Osteoblast (primary cell): ENCODE measurements at places on chromosomes 7 and 10. TPM values are rescaled to one million over a fixed set of nuclear protein-coding genes. Genes with fewer than 3 reads are reported as not detected.

DNA sequence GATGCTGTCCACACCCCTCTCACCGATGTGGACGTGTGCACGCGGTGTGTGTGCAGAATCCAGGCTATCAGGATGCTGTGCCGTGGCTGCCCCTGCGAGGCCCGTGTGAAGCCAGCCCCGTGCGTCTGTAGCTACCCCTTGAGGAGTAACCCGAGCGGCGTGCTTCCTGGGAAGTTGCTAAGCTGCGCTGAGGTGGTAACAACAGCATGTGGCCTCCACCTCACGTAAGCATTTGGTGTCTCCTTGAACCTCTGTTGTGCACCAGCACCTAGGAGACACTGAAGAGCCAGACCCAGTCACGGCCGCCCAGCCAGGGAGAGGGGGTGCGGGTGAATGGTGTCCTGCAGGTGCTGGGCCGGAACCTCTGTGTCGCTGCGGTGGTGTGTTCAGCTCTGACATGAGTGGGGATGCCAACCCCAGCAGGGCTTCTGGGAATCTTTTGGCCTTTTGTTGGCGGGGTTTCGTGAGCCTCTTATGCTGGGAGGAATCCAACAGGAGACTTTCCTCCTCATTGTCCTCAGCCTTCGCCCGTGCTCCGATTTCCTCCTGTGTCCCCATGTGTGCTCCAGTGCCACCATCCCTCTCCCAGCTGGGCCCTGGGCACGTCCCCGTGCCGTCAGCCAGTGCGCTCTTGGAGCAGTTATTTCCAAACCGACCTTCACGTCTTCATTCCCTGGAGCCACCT lies 60.4 kb downstream of the DNAJB6 start:
- no peak for DNase-seq

- DNase-seq: no peak
Measured at GRCh38 chr10:93907059-93907458, 13.3 kb downstream of the SLC35G1 start.

- DNase-seq: peak; percentile 3
Measured at GRCh38 chr7:98774884-98775283, 94.9 kb downstream of the TMEM130 start.

The LRRC17 gene
- total RNA-seq: 12.3 and 14.4 TPM in 2 replicates

GRCh38 chr10:132516771-132517725 lies 20.5 kb upstream of the INPP5A start:
- DNase-seq: peak; percentile 100

DNA sequence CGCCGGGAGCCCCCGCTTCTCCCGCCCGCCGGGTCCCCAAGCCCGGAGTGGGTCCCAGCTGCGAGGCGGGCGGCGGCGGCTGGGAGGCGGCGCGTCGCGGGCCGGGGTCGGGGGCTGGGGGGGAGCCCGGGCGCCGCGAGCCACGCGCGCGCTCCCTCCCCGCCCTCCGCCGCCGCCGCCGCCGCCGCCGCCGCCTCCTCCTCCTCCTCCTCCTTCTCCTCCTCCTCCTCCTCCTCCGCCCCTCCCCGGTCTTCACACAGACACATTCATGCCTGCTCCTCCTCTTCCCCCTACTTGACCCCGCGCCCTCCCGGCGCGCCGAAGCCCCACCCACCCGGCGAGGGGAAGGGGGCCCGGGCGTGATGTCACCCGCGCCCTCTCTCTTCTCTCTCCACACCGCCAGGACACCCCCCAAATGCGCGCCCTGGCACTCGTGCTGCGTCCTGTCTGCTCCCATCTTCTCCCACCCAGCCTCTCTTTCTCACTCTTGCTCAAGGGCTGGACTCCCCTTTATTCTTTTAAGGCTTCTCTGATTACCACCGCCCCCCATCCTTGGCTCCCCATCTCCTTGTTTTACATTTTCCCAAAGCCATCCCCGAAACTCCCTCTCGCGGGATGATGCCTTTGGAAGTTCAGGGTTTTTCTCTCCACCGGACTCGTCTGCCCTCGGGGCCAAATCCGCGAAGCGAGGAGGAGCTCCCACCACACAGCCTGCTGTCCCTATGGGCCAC lies 967 bp upstream of the GLI3 start:
- peak; percentile 93 for DNase-seq
